8988T (cell line): ENCODE measurements at places on chromosomes 6 and 20.

DNA sequence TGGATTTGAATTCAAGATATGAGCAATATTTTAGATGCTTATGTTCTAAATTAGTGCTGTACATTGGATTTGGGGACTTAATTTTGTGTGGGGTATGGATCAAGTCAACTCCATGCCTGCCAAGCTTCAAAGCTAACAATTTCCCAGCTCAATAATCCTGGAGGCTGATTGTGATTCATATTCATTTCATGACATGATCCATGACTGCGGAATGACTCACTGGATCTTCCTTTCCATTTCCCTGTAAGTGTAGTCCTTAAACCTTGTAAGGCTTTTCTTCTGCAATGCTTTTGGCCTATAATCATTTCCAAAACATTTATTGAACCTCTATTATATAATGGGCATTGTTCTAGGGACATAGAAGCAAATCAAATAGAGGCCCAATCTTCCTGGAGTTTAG, 44.7 kb upstream of the CCN2 start:
- DNase-seq, result peak; percentile 45

GRCh38 chr20:32160341-32160740, 47.2 kb downstream of the PLAGL2 start:
- DNase-seq, result no peak

- no peak for DNase-seq
These were observed 562.3 kb downstream of the DHX35 start for GRCh38 chr20:39524371-39524911.

GRCh38 chr6:49463612-49463967, 420 bp downstream of the CENPQ start:
- no peak for DNase-seq

- no peak for DNase-seq
These were observed 34.6 kb downstream of the PPP1R14C start for GRCh38 chr6:150177259-150177951.

GRCh38 chr6:169407325-169407724, 153.7 kb upstream of the THBS2 start:
- no peak for DNase-seq

- no peak for DNase-seq
These were observed 537.9 kb upstream of the GJE1 start for GRCh38 chr6:141594874-141595273.

GRCh38 chr6:108164815-108165706, 761 bp upstream of the NR2E1 start:
- DNase-seq, result no peak

DNA sequence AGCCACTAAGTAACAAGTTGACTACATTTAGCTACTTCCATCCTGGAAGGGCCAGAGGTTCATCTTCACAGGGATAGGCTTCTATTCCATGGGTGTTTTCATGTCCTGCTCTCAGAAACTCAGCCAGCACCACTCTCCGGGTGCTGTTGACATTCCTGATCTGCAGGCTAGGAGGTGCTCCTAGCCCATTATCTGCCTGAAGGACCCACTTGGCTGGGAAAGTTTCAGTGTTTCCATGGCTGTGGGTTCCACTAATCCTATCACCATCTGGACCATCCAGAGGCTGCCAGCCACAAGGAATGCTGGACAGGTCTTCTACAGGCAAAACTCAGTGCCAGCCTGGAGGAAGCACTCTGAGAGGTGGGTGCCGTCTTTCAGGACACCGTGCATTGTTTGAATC, 45.2 kb downstream of the HLA-G start:
- DNase-seq, result no peak

GRCh38 chr6:24901698-24902328, 33.9 kb downstream of the RIPOR2 start:
- no peak for DNase-seq

GRCh38 chr20:42346189-42347170, 728.3 kb upstream of the CHD6 start:
- no peak for DNase-seq

DNA sequence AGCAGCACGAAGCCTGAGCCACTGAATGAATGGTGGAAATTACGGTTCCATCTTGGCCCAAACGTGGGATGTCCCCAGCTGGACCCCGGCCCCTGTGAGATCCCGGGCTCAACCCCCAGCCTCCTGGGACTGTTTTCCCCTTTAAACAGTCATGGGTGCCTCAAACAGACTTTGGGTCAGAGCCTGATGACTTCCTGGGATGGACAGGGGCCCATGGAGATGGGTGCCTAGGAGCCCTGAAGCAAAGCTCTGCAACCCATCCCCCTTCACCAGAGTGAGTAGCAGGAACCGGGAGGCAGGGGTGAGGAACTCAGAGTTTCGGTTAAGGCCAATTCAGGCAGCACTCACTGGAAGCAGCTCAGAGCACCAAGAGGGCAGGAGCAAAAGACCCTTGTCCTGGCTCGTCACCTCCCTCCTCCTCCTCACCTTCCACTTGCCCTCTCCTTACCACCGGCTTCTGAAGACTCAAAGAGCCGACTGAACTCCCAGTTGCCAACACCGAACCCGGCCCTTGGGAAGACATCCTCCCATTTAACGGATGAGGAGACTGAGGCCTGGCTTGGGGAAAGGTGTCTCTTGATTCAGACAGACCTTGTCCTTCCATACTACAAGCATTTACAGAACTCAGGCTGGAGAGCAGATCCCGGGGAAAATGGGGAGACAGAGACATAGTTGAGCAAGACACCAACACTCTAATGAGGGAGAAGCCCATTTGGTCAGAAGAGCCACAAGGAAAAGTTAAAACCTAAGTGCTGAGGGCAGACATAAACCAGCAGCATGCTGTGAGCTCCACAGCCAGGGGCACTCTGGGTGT, 14.9 kb upstream of the TLDC2 start:
- no peak for DNase-seq

- peak; percentile 93 for DNase-seq
These were observed at the start of gene SLC22A3 for GRCh38 chr6:160348223-160349019. Gene SLC22A3, plus strand, starts transcription at chr6:160348378. Its CDS starts 42 bp downstream, at chr6:160348420.

GRCh38 chr6:148203970-148204369, 138.7 kb upstream of the SASH1 start:
- DNase-seq, result no peak

- no peak for DNase-seq
These were observed 338.7 kb downstream of the HTR1B start for GRCh38 chr6:77124604-77125003.

DNA sequence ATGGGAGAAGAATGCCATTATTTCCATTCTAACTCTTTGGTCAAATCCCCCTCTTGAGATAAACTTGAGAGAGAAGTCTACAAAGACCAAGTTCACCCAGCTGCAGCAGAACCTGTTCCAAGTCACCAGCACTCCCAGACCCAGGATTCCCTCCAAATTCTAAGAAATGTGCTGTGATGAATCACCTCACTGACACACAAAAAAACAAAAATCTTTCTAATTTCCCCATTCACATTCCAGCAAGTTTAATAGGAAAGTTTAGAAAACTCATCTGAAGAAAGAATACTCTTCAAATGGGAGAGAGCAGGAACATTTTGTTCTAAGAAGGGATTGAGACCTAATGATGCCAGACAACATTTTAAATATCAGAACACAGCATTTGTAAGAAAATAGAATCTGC, 213.6 kb upstream of the PLCB4 start:
- DNase-seq, result no peak

GRCh38 chr6:108163267-108163643, 2.6 kb upstream of the NR2E1 start:
- peak; percentile 67 for DNase-seq

- DNase-seq, result no peak
These were observed 64.1 kb upstream of the SOX4 start for GRCh38 chr6:21529431-21529830.

- DNase-seq, result no peak
These were observed 63.5 kb downstream of the MEI4 start for GRCh38 chr6:77716311-77716710.

- DNase-seq, result peak; percentile 59
These were observed 8.0 kb upstream of the IER3 start for GRCh38 chr6:30752157-30752927.

DNA sequence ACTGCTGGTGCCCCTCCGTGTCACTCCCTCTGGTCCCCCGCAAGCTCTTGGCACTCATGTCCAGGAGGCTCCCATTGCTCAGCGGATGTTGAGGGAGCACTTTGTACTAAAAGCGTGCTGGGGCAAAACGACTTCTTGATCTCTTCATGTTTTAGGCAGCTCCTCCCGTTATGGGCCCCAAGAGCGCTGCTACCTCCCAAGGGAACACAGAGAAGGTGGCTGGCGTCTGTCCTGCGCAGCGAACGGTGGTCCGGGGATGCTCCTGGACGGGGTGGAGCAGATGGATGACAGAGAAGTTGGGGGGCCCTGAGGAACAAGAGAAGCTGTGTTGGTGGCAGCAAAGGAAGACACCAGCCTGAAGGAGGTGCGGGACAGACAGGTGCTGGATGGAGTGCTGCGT, 99.8 kb downstream of the TMEM242 start:
- DNase-seq, result no peak

GRCh38 chr6:33746036-33746600, 587 bp downstream of the IP6K3 start:
- no peak for DNase-seq

DNA sequence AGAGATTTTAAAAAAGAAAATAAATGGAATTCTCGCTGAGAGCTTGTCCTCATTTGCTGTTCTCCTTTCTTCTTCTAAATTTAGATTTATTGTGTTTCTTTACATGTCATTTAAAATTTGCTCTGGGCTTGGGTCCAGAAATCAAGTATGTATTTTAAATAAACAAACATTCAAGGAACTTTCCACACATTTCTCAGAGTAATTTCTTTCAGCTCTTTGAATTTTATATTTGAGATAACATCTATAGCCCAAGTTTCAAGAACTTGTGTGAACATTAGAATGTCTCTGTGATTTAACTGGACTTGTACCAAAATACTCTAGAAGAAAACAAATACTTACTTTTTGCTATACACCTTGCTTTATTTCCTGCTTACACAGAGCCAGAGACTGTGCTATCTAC, 192.3 kb downstream of the TMEM200A start:
- DNase-seq, result no peak

GRCh38 chr6:1580109-1580508, 29.6 kb upstream of the FOXC1 start:
- DNase-seq, result no peak

GRCh38 chr6:2969549-2969948, 1.8 kb downstream of the SERPINB6 start:
- DNase-seq, result no peak

GRCh38 chr20:53387983-53388675, 205.5 kb downstream of the ZNF217 start:
- no peak for DNase-seq

DNA sequence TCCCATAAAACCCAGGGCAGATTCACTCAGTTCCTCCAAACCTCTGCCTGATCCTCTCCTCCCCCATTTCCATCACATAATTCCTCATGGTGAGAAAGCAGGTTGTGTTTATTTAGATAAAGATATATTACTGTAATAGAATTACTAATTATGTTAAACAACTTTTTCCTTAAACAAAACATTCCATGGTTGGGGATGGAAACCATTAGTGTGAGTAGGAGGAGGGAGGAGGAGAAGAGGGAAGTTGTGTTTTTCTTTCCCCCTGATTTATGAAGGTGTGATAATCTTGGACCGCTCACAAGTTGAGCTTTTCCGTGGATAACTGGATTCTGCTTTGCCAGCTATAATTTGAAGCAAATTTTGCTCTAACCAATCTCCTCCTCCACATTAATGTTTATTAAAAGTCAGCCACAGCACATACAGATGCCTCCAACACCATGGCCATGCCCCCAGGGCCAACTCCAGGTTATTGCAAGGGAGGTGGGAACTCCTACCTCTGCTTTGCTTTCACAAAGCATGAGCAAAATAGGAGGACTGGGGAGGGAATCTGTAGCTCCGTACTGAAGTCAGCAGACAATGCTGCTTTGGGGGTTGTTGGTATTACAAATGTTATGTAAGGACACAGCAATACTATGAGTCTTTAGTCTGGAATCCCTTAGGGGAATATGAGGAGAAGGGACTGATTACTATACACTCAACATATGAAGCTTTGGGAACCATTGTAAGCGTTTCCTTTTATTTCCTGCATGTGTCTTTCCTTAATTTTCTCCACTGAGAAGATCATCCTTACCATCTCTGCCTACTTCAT, 542.0 kb downstream of the DHX35 start:
- no peak for DNase-seq

DNA sequence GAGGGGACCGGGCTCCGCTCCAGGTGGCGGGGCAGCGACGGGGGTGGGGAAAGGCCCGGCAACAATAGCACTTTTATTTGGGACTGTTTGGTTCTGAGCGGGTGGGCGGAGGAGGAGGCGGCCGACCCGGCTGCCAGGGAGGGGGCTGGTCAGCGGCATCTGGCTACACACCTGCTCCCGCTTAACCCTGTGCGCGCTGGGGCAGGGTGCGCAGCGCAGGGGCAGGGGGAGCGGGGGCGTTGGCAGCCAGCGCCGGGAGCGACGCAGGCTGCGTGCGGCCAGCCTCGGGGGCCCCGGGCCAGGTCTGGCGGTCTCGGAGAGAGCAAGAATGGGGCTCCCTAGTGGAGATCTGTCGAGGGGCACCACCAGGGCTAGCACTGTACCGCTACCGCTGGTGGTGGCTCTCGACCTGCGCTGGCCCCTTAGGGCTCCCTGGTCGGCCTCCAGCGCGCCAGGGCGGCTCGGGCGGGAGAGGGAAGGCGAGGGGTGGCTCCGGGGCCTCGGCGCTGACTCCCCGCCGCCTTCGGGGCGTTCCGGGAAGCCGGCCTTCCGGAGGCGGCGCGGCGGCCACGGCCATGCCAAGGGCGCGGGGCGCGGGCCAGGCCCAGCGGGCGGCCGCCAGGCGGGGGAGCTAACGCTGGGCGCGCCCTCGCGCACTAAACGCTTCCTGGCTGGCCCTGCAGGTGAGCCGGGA, 92.4 kb downstream of the NCR2 start:
- DNase-seq, result no peak

- no peak for DNase-seq
These were observed 20.1 kb downstream of the APCDD1L start for GRCh38 chr20:58494923-58495622.

- DNase-seq, result no peak
These were observed 380.3 kb upstream of the JARID2 start for GRCh38 chr6:14865531-14866100.

DNA sequence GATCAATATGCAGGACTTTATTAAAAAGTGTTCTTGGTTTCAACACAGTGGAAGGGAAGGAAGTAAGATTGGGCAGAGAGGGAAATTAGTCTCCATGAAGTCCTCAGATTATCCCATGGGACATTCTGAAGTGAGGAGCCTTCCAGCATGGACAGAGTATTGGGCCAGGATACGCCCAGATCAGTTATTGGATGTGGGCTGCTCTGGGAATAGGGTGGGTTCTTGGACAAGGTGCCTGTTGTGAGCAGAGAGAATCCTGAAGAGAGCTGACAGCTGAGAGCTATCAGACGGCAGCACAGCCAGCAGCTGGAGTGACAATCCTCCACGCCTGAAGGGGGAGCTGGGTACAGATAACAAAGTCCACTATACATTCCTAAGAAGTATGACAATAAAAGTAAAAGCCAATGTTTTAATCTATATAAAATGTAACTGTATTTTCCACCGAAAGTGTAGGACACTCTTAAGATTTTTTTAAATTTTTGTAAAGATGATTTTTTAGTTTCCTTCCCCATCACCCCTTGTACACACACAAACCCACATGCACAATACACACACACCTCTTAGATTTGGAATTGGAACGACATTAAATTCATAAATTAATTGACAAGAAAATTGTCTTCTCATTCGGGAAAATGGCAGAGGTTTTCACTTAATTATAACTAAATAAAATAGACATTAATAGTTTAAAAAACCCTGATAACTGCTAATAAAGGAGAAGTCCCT, 107.8 kb downstream of the FBXO5 start:
- DNase-seq, result no peak

GRCh38 chr6:54878718-54879117, 32.1 kb downstream of the FAM83B start:
- DNase-seq, result no peak

GRCh38 chr20:50278684-50279531, 88.3 kb downstream of the CEBPB start:
- no peak for DNase-seq
